ENCODE measurements at places on chromosomes 1 and 21. TPM values are rescaled to one million over a fixed set of nuclear protein-coding genes. Genes with fewer than 3 reads are reported as not detected.
A peak's percentile ranks its signal among the peaks of the same experiment; 100 is the strongest.

- no peak overlapping the region for H3K27ac ChIP-seq
- H3K4me1 ChIP-seq: no peaks in the 10 kb centered on the region
- H3K4me3 ChIP-seq: no peak overlapping the region
- no peak for DNase-seq
- no peaks in the 10 kb centered on the region for H3K27me3 ChIP-seq
Observed at GRCh38 chr1:160850993-160851392, 11.7 kb downstream of the CD244 start.

- H3K4me3 ChIP-seq: no peak overlapping the region
- H3K27me3 ChIP-seq: no peaks in the 10 kb centered on the region
- H3K4me1 ChIP-seq: no peaks in the 10 kb centered on the region
- no peak for DNase-seq
- no peaks in the 10 kb centered on the region for H3K36me3 ChIP-seq
Observed at GRCh38 chr21:33850401-33850800, 65.2 kb downstream of the ATP5PO start.

DNA sequence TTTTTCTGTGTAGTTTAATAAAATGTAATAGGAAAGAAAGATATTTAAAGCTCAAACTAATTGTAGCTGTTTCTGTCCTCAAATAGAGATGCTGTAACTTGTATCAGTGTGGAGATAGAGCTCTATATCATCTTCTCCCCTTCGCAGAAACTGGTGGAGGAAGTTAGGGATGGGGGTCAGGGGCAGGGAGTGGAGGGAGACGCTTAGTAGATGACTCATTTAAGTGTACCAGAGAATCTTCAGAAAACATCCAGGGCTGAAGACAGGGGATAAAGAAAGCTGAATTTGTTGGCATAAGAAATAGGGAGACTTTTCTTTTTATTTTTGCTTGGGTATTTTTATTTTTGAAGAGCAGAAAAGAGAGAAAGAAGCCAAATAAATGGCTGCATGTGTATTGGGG, 282.6 kb upstream of the DPYD start:
- no peak overlapping the region for H3K27ac ChIP-seq
- H3K4me3 ChIP-seq: no peak overlapping the region
- DNase-seq: no peak
- no peaks in the 10 kb centered on the region for H3K27me3 ChIP-seq
- no peaks in the 10 kb centered on the region for H3K4me1 ChIP-seq

- H3K27ac ChIP-seq: no peak overlapping the region
- H3K4me1 ChIP-seq: no peaks in the 10 kb centered on the region
- DNase-seq: peak; percentile 15
- no peaks in the 10 kb centered on the region for H3K27me3 ChIP-seq
- H3K4me3 ChIP-seq: no peak overlapping the region
- no peaks in the 10 kb centered on the region for H3K36me3 ChIP-seq
Observed at GRCh38 chr1:205689479-205689878, 9.2 kb upstream of the SLC45A3 start.

- H3K27me3 ChIP-seq: no peaks in the 10 kb centered on the region
- no peak overlapping the region for H3K27ac ChIP-seq
- DNase-seq: no peak
Observed at GRCh38 chr1:179205284-179205683, 24.2 kb downstream of the ABL2 start.

Gene HHAT
- total RNA-seq: 3.9 TPM

GRCh38 chr1:206049293-206049692, 3.7 kb upstream of the RHEX start:
- no peak overlapping the region for H3K4me3 ChIP-seq
- no peaks in the 10 kb centered on the region for H3K36me3 ChIP-seq
- no peak overlapping the region for H3K27ac ChIP-seq
- no peaks in the 10 kb centered on the region for H3K27me3 ChIP-seq
- no peaks in the 10 kb centered on the region for H3K4me1 ChIP-seq
- DNase-seq: no peak

- no peak overlapping the region for H3K27ac ChIP-seq
- no peak overlapping the region for H3K4me3 ChIP-seq
- H3K36me3 ChIP-seq: no peaks in the 10 kb centered on the region
Observed at GRCh38 chr1:204473400-204473965, 21.1 kb downstream of the PIK3C2B start.

Gene UMODL1
- total RNA-seq: 0.45 TPM

- H3K4me1 ChIP-seq: no peaks in the 10 kb centered on the region
- no peak overlapping the region for H3K27ac ChIP-seq
- no peak overlapping the region for H3K4me3 ChIP-seq
- DNase-seq: no peak
- H3K36me3 ChIP-seq: no peaks in the 10 kb centered on the region
Observed at GRCh38 chr1:167456926-167457325, 61.4 kb downstream of the CD247 start.

- H3K27me3 ChIP-seq: no peaks in the 10 kb centered on the region
- no peak overlapping the region for H3K4me3 ChIP-seq
- H3K27ac ChIP-seq: no peak overlapping the region
- no peaks in the 10 kb centered on the region for H3K36me3 ChIP-seq
- DNase-seq: peak; percentile 97
- H3K4me1 ChIP-seq: no peaks in the 10 kb centered on the region
Observed at GRCh38 chr1:17125756-17126237, 6.5 kb upstream of the PADI2 start.

DNA sequence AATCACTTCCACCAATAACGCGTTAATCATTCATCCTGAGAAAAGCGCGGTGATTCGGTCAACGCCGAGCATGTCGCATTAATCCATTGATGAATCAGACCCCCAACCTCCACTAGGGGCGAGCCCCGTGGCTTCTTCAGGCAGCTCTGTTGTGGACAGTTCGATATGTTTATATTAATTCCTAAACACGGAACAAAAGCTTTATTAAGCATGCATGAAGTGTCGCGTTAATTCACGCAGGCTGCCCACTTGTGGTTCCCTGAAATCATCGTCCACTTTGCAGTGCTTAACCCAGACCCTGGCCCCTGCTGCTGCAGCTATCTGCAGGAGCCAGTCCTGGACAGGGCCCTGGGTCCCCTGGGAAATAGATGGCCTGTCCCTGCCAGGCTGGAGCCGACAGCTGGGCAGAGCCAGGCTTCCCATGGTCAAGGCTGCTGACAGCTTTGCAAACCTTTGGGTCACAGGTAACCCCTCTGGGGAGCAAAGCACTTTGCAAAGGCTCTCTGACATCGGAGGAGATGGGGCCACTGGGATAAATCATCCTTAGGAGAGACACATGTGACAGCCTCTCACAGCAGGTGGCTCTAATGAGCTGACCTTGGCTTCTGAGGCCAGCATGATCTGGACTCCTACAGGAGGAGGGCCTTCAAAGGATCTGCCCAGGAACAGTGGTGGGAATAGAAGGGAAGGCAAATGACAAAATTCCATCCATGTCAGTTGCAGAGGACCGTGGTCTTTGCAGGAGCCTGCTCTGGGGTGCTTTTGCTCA, 137.0 kb upstream of the AJAP1 start:
- no peak for DNase-seq
- no peak overlapping the region for H3K4me3 ChIP-seq
- H3K27ac ChIP-seq: no peak overlapping the region

Gene LCE1D
- not detected for total RNA-seq

DNA sequence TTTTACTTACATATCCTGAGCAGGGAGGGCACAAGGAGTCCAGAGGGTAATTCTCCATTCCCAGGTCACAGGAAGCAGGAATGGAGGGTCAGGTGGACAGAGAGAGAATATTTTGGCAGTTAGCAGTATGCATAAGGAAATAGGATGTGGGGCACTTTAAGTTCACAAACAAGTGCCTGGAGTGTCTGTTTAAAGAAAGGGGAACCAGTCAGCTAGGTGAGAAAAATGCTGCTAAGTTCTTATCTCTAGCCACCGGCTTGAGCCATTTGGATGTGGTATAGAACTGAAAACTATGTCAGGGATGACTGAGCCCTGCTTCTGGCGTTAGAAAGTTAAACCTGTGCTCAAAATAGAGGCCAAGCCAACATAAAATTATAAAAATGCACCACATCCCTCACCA, 739.7 kb upstream of the NCAM2 start:
- no peak overlapping the region for H3K27ac ChIP-seq
- H3K36me3 ChIP-seq: no peaks in the 10 kb centered on the region
- H3K4me1 ChIP-seq: no peaks in the 10 kb centered on the region

- DNase-seq: peak; percentile 91
- no peak overlapping the region for H3K4me3 ChIP-seq
- peak overlapping the region; percentile 87 for H3K27ac ChIP-seq
- no peaks in the 10 kb centered on the region for H3K4me1 ChIP-seq
Observed at GRCh38 chr1:59730759-59731478, 83.8 kb upstream of the HOOK1 start.

DNA sequence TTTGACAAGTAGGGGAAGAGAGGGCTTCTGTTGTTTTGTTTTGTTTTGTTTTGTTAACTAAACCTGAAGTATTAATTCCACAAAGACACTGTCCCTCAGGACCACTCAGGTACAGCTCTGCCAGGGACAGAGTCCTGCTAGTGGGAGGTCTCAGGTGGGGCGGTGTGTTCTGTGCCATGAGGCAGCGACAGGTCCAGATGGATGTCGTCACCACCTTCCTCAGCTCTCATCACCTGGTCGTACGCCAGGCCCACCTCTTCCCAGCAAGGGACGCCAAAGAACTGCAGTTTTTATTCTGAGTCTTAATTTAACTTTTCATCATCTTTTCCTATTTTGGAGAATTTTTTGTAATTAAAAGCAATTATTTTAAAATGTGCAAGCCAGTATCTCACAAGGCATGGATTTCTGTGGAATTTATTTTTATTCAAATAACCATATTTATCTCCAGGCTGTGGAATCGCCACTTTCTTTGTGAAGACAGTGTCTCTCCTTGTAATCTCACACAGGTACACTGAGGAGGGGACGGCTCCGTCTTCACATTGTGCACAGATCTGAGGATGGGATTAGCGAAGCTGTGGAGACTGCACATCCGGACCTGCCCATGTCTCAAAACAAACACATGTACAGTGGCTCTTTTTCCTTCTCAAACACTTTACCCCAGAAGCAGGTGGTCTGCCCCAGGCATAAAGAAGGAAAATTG, 62.5 kb downstream of the POFUT2 start:
- H3K4me3 ChIP-seq: no peak overlapping the region
- H3K27me3 ChIP-seq: no peaks in the 10 kb centered on the region
- H3K36me3 ChIP-seq: peaks cover 18% of the 10 kb centered on the region
- DNase-seq: peak; percentile 73

GRCh38 chr1:201772178-201772577, 56.8 kb upstream of the IPO9 start:
- peaks cover 8% of the 10 kb centered on the region for H3K4me1 ChIP-seq
- no peak for DNase-seq
- no peaks in the 10 kb centered on the region for H3K36me3 ChIP-seq

DNA sequence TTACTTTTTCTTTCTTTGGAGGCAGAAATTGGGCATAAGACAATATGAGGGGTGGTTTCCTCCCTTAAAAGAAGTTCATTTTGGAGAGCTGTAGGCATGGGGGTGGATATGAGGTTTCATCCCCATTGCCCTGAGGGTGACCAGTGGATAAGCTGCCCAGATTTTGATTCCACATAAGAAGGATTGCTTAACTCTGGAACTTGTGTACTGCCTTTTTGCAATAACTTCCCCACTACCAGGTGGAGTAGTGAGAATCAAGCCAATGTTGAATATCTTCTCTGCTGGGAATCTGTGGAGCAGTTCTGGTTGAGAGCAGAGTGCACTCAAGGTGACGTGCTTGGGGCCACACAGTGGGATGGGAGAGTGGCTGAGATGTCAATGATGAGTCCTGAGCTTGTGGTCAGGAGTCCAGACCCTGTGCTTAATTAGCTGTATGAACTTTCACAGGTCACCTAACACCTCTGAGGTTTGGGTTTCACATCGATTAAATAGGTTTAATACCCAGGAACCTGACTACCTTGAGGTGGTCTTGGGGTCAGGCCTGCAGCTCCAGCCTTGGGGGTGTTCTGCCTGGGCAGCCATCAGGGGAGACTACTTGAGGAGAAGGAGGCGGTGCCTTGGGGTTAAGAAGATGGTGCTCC, 152.9 kb downstream of the FCRL5 start:
- no peak for DNase-seq
- no peaks in the 10 kb centered on the region for H3K27me3 ChIP-seq
- H3K4me1 ChIP-seq: no peaks in the 10 kb centered on the region
- H3K27ac ChIP-seq: no peak overlapping the region
